ENCODE measurements at places on chromosomes 3 and 15. TPM values are rescaled to one million over a fixed set of nuclear protein-coding genes. Genes with fewer than 3 reads are reported as not detected.

DNA sequence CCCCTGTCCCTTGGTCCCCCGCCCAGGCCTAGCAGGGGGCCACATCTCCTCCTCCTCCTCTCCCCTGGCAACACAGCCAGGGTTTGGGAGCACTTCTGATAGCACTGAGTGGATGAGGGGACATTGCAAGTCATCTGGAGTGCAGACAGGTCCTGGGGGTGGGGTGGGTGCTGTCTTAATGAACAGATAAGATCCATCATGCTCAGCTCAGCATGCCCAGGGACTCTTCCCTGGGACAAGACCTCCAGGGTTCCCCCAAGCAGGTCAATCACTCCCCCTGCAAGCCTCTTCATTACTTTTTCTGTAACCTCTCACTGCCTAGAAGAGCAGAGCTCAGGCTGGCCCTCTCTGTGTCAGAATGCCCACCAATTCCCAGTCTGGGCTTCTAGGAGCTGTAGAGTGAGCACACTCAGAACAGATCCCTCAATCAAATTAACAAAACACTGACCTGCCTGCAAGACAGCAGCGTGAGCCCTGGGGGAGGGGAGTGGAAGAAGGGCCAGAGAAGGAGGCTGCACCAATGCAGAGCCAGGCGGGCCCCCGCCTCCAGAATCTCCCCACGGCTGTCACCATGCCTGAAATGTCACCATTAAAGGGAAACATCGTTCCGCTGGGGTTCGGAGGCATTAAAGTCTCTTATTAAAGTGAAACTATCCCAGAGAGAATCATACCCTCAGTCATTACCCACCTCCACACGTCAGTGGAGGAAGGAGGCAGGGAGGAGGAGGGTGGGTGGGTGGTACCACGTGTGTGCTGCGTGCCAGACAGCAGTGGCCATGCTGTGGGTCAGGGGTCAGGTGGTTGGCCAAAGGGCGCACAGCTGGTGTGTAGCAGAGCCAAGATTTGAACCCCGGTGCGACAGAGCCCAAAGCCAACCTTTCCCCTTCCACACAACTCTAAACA is 114.7 kb upstream of the LINGO1 start:
- no peak for DNase-seq

The GOLGA6D gene
- not detected for total RNA-seq

DNA sequence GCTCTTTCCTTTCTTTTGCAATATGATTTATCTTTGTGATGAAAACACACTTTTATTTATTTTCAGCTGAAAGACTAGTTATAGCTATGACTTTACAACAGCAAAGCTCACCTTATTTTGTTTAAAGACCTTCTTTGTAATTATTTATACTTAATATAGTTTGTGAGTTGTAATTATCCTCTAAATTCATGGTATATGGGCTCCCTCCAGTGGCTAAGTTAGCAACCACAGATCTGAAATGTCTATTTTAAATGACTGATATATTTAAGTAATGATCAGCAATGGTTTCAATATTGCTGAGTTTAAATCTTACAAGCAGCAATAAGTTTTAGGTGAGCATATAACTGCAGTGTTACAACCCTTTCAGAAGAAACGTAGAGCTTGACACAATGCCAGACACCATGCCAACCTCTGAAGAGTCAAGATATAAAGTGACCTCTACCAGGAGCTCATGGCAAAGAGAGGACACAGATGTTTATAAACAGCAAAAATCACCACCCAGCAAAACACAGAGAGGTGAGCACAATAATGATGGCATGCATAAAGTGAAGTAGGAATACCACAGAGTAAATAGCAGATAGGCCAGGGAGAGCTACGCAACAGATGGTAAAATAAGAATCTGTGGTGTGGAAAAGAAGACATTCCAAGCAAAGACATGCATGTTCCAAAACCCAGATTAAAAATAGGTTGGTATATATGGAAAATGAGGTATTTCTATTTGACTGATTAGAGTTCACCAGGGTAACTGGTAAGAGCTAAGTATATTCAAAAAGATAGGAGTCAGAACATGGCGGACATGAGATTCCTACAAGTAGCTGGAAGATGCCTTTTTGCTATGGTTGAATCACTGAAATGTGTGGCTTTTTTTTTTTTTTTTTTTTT is 143.7 kb upstream of the ZNF385D start:
- no peak for DNase-seq

GRCh38 chr15:62712455-62712839 is 330.1 kb upstream of the TPM1 start:
- no peak for DNase-seq
